SJSA1 (cell line): ENCODE measurements at places on chromosomes 2 and 18. TPM values are rescaled to one million over a fixed set of nuclear protein-coding genes. Genes with fewer than 3 reads are reported as not detected.
A peak's percentile ranks its signal among the peaks of the same experiment; 100 is the strongest.

The CCDC74B gene
- total RNA-seq: 0.34 and 7.2 TPM in 2 replicates

The TMEM247 gene
- total RNA-seq: not detected in 2 replicates

GRCh38 chr18:50528806-50529205, 31.1 kb upstream of the MAPK4 start:
- H3K4me1 ChIP-seq: no peaks in the 10 kb centered on the region
- DNase-seq: no peak
- no peak overlapping the region for H3K4me3 ChIP-seq
- no peaks in the 10 kb centered on the region; the same call in 1 of the 2 replicates for H3K27me3 ChIP-seq
- no peak overlapping the region for H3K27ac ChIP-seq

GRCh38 chr2:63950414-63950813, 68.8 kb downstream of the VPS54 start:
- H3K4me3 ChIP-seq: no peak overlapping the region
- no peak for DNase-seq

- no peak overlapping the region for H3K27ac ChIP-seq
- DNase-seq: no peak
- H3K27me3 ChIP-seq: no peaks in the 10 kb centered on the region
- no peak overlapping the region for H3K4me3 ChIP-seq
Measured at GRCh38 chr2:64000630-64001381, 18.4 kb downstream of the VPS54 start.

GRCh38 chr2:60522462-60522861, 31.0 kb downstream of the BCL11A start:
- H3K4me1 ChIP-seq: peaks cover 3% of the 10 kb centered on the region; the same call in 1 of the 2 replicates
- H3K27ac ChIP-seq: no peak overlapping the region
- H3K27me3 ChIP-seq: peaks cover 4% of the 10 kb centered on the region; the same call in 1 of the 2 replicates
- H3K36me3 ChIP-seq: no peaks in the 10 kb centered on the region
- H3K4me3 ChIP-seq: no peak overlapping the region

- no peak overlapping the region for H3K4me3 ChIP-seq
- H3K27ac ChIP-seq: no peak overlapping the region
- H3K36me3 ChIP-seq: no peaks in the 10 kb centered on the region
- peaks cover 30% of the 10 kb centered on the region for H3K4me1 ChIP-seq
- DNase-seq: peak; percentile 73
Measured at GRCh38 chr2:27723372-27724144, 48.0 kb upstream of the MRPL33 start.

GRCh38 chr2:80548469-80548868, 243.9 kb upstream of the LRRTM1 start:
- no peak overlapping the region for H3K27ac ChIP-seq
- no peaks in the 10 kb centered on the region for H3K4me1 ChIP-seq
- no peaks in the 10 kb centered on the region for H3K27me3 ChIP-seq
- no peak for DNase-seq
- H3K4me3 ChIP-seq: no peak overlapping the region
